ENCODE measurements at places on chromosomes 12 and 14.

DNA sequence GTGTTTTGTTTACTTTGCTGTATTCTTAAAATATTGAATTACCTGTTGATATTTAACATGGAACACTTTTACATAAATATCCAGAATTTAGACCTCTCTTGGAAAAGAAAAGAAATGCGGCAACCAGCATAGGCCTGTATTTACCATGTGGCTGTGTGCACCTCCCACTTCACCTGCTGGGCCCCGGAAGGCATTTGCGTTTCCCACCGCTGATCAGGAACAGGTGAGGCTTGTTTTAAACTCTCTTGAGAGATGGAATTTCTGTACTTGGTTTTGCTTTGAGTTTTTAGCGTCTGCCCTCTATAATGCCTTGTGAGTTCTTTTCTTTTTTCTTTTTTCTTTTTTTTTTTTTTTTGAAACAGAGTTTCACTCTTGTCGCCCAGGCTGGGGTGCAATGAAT, 124.2 kb downstream of the GLT1D1 start:
- DNase-seq: no peak

DNA sequence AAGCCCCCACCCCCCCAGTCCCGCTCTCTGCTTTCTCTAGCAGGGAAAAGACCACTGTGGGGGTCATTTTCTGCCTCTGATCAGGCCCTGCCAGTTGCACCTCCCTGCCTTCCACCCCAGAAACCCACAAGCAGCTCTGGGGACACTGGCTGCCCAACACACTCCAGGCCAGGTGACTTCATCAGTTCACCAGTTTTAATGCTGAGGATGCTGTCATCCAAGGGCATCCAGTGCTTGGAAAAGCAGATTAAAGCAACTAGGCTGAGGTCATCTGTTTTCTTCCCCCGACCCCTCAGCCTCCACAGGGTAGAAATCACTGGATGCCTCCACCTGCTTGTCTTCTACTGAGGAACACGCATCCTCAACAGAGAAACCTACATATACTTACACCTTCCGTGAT, 282.4 kb downstream of the DPF3 start:
- no peak for DNase-seq

DNA sequence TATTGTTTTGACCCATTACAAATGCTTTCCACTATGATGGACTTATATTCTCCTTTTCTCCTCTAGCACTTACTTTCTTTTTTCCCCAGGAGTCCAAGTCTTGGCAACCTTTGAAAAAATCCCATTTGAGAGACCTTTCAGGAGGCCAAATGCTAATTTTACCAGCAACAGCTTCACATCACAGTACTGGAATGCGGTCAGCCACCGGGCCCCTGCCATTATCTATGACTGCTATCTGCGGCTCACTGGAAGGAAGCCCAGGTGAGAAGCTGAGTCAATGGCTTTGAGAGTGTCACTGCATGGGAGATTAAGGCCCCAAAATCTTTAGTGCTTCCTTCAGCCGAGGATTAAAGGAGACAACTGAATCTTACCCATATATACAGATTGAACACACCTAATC, 64.2 kb downstream of the ERGIC2 start:
- no peak for DNase-seq

- DNase-seq: peak; percentile 72
These were observed 68.9 kb downstream of the SPPL3 start for GRCh38 chr12:120835304-120835612.

DNA sequence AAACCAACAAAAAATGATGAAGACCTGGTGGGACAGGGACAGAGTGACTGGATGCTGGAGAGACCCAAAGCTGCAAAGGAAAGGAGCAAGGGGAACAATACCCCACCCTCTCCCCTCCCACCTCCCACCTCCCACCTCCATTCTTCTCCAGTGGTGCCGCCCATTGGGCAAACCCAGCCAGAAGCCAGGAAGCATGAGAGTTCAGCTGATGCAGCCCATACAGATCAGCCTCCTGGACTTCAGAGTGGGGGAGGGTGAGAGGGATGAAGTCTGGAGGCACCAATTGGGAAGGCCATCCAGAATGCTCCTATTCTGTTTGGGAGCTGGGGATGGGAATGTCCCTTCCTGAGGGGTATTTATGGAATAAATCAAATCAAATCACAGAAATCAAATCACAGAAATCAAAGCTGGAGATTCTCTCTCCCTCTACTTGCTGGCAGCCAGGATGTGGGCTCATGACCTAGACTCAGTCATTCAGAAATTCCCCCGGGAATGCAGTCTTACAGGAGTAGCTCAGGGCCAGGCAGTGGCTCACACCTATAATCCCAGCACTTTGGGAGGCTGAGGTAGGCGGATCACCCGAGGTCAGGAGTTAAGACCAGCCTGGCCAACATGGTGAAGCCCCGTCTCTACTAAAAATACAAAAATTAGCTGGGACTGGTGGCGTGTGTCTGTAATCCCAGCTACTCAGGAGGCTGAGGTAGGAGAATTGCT, 31.1 kb downstream of the IRF2BPL start:
- peak; percentile 70 for DNase-seq

DNA sequence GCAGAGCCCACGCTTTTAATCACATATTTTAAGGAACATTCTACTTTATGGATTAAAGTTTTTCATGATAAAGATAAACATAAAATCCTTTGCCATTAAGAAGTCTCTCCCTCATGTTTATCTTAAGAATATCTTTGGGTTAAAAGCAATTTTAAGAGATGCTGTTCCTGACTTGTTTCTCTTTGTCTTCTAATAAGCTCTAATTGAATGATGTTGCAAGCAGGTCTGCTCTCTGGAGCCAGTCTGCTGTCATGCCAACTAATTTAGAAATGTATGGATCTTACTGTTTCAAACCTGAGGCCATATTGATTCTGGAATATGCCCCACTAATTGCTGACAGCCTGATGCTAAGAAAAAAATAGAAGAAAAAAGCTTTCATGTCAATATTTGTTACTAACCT, 173.6 kb downstream of the TTC8 start:
- DNase-seq: no peak

- DNase-seq: no peak
These were observed 110.6 kb downstream of the GTF2A1 start for GRCh38 chr14:81110186-81110585.

- no peak for DNase-seq
These were observed 49.2 kb downstream of the ANAPC7 start for GRCh38 chr12:110354172-110354780.

- DNase-seq: no peak
These were observed 11.5 kb downstream of the ZFP36L1 start for GRCh38 chr14:68781161-68782021.

- no peak for DNase-seq
These were observed 75.1 kb downstream of the CLMN start for GRCh38 chr14:95244587-95244986.

DNA sequence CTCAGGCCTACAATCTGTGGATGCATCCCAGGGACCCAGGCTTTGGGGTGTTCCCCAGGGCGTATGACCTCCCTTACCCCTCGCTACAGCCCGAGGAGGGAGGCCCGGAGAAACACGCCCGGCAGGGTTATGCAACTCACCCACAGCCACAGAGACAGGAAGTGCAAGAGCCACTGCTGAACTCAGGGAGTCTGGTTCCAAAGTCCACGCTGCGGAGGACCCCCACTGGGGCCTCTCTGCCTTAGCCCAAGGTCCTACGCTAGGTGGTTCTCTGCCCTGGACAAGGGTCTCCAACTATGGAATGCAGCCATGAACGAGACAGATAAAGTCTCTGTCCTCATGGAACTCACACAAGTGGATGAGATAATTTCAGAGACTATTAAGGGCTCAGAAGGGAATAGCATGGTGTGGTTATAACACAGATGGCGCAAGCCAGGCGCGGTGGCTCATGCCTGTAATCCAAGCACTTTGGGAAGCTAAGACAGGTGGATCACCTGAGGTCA, 11.3 kb downstream of the SCARB1 start:
- peak; percentile 17 for DNase-seq

DNA sequence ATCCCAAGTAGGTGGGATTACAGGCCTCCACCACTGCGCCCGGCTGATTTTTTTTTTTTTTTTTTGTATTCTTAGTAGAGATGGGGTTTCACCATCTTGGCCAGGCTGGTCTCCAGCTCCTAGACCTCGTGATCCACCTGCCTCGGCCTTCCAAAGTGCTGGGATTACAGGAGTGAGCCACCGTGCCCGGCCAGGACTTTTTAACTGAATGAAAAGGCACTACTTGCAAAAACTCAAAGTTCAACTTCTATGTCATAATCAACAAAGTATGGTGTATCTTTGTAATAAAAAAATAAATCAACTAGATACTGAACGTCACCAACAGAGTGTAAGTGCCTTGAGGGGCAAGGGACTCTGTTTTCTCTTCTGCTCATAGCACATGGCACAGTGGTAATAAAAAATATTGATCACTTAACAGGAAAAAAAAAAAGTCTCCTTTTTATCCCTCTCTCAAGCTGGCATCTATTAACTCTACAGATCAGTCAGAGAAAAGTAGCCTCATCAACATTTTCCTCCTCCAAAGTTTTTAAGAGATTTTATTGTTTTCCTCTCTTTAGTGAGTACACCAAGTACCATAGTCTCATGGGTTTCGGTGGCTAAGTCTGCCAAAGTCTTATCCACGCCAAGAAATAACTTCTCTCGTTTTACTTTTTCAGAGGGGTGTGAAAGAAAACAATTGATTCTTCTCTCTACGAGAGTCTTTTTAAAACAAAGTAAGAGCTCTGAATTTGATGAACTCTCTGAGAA, 10.6 kb upstream of the FOXN3 start:
- DNase-seq: no peak

GRCh38 chr12:6550294-6551062, 5.4 kb downstream of the IFFO1 start:
- no peak for DNase-seq

- DNase-seq: no peak
These were observed 8.3 kb upstream of the ZNF641 start for GRCh38 chr12:48358937-48359513.

DNA sequence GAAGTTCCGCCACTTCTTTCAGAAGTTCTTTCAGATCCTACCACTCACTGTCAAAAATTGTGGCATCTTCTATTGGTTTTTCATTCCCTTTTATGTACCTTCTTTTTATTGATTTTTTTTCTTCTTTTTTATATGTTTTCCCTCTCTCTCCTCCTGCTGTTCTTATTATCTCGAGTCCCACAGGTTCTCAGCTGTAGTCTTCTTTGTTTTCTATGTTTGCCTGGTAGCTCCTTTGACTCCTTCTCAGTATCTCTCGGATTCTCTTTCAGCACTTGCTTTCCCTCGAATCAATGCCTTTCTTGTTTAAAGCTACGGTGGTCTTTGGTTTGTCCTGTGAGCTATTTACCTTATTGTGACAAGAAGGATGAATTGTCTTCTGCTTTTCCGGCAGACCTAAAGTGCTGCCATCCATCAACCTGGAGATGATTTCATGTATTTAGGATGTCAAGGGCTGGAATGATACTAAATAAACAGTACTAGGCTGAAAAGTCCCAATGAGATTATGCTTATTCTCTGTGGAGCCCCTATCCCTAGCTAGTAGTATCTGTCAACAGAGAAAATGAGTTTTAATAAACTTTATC, 541.7 kb downstream of the NOVA1 start:
- DNase-seq: no peak

DNA sequence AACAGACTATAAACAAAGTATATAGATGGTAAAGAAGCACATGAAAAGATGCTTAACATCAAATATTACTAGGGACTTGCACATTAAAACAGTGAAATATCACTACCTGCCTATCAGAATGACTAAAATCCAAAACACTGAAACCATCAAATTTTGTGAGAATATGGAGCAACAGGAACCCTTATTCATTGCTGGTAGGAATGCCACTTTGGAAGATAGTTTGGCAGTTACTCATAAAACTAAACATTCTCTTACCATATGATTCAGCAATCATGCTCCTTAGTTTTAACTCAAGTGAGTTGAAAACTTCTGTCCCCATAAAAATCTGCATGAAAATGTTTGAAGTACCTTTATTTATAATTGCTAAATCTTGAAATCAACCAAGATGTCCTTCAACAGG, 297.6 kb downstream of the DAD1 start:
- peak; percentile 77 for DNase-seq

GRCh38 chr14:85953265-85953664, 423.3 kb downstream of the FLRT2 start:
- no peak for DNase-seq

- DNase-seq: peak; percentile 25
These were observed 80.2 kb downstream of the ELK3 start for GRCh38 chr12:96274331-96274730.

DNA sequence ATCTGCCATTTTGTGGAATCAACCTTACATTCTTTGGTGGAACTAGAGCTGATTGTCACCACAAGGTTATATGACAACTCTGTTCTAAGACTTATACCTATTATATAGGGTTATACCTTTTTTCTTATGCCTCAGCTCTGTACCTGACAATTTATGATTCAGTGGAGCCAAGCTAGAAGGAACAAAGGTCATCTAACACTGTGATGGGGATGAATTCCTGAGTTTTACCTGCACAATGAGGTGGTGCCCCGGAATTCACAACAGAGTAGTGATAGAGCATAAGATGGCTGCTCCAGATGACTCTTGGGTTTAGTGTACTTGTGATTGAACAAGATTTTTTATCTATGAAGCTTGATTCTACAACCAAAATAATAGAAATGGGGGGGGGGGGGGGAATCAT, 207.3 kb downstream of the PCNX1 start:
- DNase-seq: no peak

DNA sequence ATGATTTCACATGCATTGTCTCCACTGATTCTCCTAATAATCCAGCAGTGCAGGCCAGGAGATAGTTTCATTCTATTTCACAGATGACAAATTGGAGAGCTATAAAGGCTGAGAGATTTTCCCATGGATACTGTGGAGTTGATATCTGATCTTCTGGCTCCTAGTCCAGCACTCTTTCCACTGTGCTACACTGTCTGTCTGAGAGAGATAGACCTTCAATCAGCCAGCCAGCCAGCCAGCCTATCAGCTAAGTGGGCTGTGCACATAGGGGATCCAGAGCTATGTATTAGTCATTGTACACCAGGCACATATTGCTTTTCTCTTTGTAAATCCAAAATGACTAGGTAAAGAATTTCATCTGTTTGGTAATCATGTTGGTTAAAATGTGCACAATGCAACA, 91.8 kb upstream of the ATP2B1 start:
- DNase-seq: no peak

All from bronchial epithelial cell (primary cell).